ENCODE measurements at places on chromosomes 2 and 18.
A peak's percentile ranks its signal among the peaks of the same experiment; 100 is the strongest.

- no peak for DNase-seq
Measured at GRCh38 chr2:39867268-39867667, 88.2 kb upstream of the THUMPD2 start.

- DNase-seq, result no peak
Measured at GRCh38 chr2:4947911-4948310, 744.3 kb upstream of the SOX11 start.

DNA sequence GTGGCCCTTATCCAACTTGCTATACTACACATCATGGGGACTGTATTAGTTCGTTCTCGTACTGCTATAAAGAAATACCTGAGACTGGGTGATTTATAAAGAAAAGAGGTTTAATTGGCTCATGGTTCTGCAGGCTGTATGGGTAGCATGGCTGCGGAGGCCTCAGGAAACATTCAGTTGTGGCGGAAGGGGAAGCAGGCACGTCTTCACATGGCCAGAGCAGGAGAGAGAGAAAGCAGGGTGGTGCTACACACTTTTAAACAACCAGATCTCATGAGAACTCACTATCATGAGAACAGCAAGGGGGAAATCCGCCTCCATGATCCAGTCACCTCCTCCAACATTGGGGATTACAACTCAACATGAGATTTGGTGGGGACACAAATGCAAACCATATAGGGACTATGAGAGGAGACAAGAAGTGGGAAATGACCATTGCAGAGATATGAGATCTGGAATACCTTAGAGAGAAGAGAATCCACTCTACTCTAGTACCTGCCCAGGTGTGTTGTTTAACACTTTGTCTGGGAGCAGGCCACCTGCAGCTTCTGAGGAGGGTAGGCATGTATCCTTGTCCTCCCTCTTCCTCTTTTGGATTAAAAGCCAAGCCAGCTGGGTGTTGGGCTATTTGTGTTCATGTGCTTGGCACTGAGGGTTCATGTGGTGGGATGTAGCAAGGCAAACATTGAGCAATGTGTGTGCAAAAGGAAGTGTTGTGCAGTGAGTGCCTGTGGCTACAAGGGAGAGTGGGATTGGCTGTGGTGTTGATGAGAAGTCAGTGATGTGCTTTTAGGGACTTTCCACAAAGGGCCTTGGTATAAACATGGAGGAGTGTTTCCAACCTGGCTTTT, 22.8 kb downstream of the TTLL4 start:
- peak; percentile 7 for DNase-seq

GRCh38 chr2:105748566-105748965, 3.9 kb downstream of the NCK2 start:
- no peak for DNase-seq

DNA sequence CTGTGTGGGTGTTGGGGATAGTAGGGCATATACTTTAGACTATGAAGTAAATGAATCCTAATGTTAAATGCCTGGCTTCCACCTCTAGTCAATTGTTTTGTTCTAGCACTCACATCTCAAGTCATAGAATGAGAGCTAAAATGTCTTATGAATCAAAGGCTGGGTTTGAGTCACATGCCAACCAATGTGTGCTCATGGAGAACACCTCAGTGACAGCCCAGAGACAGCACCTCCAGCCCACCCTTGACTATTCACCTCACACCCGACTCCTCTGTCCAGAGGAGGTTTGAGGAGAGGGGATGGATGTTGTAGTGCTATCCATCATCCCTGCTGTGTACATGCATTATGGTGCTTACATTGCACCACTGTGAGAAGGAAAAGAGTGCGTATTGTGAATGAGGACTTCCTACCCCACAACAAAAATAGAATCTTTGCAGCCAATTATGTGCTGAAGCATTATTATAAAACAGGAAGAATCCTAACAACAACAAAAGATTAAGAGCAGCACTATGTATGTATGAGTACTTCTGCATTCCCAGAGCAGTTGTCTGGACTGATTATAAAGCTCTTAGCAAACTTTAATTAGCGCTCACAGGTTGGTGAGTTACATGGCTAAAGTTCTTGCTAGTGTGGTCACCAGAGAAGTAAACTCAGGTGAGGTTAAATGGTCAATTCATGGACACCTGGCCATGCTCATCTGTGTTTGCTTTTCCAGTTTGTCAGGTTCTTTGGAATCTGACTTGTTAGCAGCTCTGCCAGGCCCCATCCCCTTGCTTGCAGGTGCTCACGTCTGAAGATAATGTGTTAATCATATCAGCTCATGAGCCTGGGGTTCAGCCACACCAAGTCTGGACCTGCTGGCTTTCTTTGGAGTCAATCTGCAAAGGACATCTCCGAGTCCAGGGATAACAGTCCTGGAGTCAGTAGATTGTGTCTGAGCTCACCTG, 55.3 kb upstream of the NABP1 start:
- no peak for DNase-seq

- DNase-seq, result no peak
Measured at GRCh38 chr18:13427354-13427753, 208.8 kb downstream of the LDLRAD4 start.

DNA sequence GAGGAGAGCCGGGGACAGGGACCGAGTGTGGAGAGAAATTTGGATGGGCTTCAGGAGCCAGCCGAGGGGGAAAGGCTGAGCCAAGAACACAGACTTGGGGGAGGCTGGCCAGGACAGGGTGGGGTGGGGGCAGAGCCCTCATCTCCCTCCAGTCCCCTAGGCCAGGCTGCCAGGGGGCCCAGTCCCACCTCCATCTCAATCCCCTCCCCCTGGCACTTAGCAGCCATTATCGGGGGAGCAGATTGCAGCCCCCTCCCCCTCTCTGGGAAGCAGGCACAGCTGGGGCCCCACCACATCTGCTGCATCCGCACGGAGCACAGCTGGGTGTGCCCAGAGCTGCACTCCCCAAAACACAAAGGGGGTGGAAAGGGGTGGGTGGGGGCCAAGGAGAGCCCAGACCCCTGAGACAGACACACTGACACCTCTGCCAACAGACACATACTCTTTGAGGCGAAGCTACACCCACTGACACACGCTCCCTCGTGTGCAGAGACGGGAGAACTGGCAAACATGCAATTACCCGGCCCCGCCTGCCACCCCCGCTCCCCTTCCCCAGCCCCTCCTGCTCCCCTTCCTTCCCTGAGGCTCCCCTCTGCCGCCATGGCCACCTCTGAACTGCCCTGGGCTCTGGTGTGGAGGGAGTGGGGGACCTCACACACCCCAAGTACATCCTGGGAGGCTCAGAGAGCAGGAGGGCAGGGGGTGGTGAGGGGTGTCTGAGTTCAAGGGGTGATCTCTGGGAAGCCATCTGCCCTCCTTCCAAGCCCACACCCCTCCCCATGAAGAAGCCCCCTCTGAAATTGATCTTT, 5.1 kb upstream of the ASIC4 start:
- peak; percentile 9 for DNase-seq

- no peak for DNase-seq
Measured at GRCh38 chr2:160652236-160652635, 158.6 kb upstream of the RBMS1 start.

DNA sequence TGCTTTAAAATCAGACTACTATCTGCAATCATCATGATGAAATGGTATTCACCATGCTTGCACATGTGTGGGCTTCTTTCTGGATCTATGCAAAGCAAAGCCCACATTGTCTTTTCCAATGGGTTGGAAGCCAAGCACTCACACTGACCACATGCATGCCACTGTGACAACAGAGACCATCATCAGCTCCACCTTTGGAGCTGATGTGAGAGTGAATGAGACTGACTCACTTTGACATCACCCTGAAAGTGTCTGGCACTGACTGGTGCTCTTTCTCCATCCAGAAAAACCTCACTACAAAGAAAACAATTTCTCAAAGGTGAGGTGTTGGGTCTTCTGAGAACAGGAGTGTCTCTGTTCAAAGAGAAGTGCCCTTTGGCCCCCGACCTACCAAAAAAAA, 4.7 kb downstream of the MYO5B start:
- DNase-seq, result no peak

GRCh38 chr18:38644875-38645641, 1079.5 kb upstream of the CELF4 start:
- no peak for DNase-seq

Data from substantia nigra (tissue), 51 donors.